Kidney tubule cell (primary cell): ENCODE measurements at places on chromosomes 1 and 21.
A peak's percentile ranks its signal among the peaks of the same experiment; 100 is the strongest.

- no peak for DNase-seq
Observed at GRCh38 chr21:43299441-43300277, 127.3 kb downstream of the SIK1 start.

GRCh38 chr1:47519491-47519890 is 81.6 kb downstream of the FOXD2 start:
- no peak for DNase-seq

- no peak for DNase-seq
Observed at GRCh38 chr1:1841575-1841995, 49.3 kb downstream of the GNB1 start.

DNA sequence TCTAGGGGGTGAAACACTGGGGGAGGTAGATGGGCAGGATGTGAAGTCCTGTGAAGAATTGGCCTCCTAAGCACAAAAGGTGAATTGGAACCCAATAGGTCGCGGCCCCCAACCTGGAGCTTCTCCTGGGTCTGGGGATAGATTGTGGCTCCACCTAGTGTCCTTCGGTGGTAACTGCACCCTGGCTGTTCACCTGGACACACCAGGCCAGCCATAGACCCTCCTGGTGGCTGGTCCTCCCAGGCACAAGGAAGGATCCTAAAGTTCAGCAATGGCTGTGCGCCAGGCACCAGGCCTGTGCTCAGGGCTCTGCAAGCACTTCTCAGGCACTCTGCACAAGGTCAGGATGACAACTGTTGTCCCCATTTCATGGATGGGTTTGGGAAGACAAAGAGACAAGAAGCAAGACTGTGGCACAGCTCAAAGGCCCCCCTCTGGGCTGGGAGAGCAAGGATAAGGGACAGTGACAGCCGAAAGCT is 13.5 kb downstream of the ESPN start:
- peak; percentile 72 for DNase-seq

GRCh38 chr1:31661856-31662255 is 17.2 kb upstream of the PEF1 start:
- no peak for DNase-seq

- DNase-seq: peak; percentile 32
Observed at GRCh38 chr1:16048573-16049189, 5.1 kb downstream of the CLCNKB start.

- DNase-seq: peak; percentile 64
Observed at GRCh38 chr1:105652109-105652508, 1404.4 kb upstream of the PRMT6 start.

- peak; percentile 38 for DNase-seq
Observed at GRCh38 chr1:85894651-85895050, 186.4 kb upstream of the ZNHIT6 start.
